ENCODE measurements at places on chromosomes 3 and 15.

DNA sequence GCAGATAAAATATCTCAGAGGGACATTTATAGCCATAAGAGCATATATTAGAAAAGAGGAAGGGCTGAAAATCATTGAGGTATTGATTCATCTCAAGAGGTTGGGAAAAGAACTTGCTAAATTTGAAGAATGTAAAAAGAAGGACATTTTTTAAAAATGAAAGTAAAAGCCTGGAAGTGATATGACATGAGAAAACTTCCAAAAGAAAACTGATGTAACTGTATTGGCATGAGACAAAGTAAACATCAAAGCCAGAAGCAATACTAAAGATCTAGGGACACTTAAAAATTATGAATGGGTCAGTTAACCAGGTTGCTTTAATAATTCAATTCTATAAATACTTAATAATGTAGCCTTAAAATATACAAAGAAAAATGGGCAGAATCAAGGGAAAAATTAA lies 31.9 kb downstream of the CEP63 start:
- peak; percentile 47 for DNase-seq

- DNase-seq, result peak; percentile 67
Measured at GRCh38 chr3:30199096-30199759, 407.2 kb upstream of the TGFBR2 start.

GRCh38 chr3:136932978-136933772 lies 24.6 kb upstream of the IL20RB start:
- no peak for DNase-seq

- DNase-seq, result no peak
Measured at GRCh38 chr15:28942046-28942445, 56.3 kb downstream of the APBA2 start.

- no peak for DNase-seq
Measured at GRCh38 chr3:52422669-52423068, 22.2 kb downstream of the SEMA3G start.

GRCh38 chr3:151178208-151178845 lies 24.7 kb downstream of the GPR171 start:
- DNase-seq, result no peak

DNA sequence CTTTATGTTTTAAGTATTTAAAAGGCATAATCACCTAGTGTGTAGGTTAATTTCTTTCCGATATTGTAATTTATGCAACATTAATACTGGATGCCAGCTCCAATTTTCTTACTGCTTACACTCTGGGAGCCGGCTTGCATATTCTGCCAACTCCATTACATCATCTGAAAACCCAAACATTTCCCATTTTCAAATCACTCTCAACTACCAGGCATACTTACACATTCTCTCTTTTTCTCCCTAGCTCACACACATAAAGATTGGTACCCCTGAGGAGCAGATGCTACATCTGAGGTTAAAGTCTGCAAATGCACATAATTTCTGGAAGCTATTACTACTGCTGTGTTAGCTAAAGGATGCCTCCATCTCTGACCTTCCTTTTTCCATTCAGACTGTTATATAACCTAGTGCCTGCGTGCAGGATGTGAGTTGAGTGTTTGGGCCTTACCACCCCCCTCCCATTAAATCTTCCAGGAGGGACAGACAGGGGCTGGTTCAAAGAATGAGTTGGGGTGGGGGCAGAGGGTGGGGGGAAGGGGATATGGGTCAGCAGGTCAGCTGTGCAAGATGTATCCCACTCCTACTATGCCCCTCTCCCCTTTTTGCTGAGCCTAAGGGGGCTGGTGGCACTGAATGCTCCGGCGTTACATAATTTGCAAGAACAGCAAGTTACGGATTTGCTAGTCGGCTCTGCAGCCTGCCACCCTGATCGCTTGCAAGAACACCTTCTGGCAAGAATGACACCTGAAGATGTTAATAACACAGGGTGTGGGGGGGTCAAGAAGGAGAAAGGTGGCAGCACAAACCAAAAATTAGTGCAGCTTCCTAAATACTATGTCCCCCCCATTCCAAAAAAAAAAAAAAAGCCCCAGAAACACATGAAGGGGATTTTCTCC lies 2.5 kb downstream of the RORA start:
- no peak for DNase-seq

GRCh38 chr3:112121577-112122547 lies 11.2 kb downstream of the GCSAM start:
- no peak for DNase-seq

DNA sequence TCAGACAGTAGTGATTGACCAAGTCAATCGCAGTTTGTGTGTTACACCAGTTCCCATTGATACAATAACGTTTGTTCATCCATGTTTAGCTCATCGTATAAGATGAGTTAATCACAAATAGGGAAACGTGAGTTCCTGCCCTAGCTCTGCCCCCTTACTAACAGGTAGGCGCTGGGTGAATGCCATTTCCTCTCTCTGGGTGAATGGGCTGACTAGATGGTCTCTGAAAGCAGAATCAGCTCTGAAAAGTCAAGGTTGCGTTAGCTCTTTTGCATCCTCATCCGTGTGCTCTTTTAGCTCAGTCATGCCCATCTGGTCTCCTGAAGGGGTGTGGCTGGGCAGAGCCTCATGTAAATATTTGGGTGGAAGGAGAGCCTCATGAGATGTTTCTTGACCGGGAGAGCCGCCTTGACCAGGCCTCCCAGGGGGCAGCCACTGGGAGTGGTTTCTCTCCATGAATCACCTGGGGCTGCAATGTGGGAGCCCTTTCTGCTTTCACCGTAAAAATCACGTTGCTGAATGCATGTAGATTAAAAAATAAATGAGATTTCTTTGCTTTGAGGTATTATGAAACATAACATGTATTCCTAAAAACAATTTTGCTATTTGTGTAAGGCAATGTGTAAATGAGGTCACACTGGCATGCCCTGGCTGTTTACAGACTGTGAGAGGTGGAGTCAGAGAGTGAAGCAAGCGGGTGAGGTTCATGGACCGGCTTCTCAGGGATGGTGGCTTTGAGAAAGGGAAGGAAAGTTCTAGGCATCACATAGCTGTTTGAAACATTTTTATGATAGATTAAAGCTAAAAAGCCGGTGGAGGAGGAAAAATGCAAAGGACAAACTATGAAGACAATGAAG lies 108.4 kb upstream of the RASGRP1 start:
- DNase-seq, result no peak

DNA sequence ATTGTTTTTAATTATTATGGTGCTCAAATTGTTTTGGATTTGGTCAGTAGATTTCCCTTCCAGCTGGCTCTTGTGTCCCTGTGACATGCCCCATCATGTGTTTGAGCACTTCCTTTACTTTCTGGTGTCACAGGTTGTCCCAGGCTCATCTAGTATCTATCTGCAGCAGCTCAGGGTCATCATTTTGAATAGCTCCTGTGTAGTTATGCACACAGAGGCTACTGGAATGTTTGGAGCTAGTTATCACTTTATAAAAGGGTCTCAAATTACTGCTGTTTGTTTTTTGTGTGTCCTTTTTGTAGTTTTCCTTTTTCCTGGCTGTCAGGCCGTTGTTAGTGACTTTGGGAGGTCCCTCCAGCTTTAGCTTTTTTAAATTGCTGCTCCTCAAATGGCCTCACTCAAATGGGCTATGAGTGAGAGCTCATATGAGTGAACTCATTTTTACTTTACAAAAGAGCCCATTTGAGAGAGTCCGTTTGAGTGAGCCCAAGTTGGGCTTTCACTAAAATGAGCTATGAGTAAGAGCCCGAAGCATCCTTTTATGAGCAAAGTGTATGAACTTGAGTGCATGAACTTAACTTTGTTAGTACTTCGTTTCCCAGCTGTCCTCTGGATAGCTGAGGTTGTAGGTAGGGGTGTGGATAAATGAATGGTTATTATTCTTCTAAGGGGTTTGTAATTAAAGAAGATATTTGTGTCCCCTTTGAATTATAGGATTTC lies 43.8 kb downstream of the SQOR start:
- no peak for DNase-seq

DNA sequence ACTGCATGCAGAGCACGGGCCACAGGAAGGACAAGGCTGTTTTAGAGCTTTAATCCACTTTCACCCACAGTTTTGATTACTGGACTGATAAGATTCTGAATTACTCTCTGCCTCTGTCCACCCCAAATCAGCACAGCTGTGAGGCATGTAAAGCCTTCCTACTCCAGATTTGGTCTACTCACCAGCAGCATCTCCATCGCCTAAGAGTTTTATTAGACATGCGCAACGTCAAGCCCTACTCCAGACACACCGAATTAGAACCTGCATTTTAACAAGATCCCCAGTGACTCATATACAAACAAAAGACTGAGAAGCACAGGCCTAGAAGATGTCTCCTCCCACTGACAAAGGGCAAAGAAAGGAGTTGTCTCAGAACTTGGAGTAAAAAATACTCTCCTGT lies 221.2 kb downstream of the TUSC7 start:
- DNase-seq, result peak; percentile 31

DNA sequence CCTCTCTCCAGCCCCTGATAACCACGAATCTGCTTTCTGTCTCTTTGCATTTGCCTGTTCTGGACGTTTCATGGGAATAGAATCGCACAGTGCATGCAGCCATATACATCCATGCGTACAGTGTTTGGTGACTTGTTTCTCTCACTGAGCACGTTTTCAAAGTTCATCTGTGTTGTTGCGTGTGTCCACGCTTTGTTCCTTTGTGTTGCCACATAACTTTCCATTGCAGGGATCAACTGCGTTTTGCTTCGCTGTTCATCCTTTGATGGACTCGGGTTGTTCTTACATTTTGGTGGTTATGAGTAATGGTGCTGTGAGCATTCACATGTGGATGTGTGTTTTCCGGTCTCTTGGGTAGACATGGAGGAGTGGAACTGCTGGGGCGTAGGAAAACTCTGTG lies 56.4 kb upstream of the TAMM41 start:
- no peak for DNase-seq

DNA sequence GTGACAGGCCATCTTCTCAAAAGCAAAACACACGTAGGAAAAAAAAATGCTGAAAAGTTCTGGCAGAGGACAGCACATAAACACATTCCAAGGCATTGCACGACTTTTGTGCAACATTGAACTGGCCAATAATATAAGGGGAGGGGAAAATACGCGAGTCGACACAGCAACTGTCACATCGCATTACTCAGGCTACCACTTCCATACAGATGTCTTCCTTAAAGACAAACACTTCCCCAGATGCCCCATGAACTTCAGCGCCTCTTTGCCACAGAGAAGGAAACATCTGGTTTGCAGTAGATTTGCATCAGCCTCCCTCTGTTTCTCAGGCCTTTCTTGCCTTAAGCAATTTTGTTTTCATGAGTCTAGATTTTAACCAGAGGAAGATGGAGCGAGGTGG lies 144.4 kb upstream of the IGF1R start:
- no peak for DNase-seq

- no peak for DNase-seq
Measured at GRCh38 chr3:37800022-37800551, 61.6 kb upstream of the CTDSPL start.

DNA sequence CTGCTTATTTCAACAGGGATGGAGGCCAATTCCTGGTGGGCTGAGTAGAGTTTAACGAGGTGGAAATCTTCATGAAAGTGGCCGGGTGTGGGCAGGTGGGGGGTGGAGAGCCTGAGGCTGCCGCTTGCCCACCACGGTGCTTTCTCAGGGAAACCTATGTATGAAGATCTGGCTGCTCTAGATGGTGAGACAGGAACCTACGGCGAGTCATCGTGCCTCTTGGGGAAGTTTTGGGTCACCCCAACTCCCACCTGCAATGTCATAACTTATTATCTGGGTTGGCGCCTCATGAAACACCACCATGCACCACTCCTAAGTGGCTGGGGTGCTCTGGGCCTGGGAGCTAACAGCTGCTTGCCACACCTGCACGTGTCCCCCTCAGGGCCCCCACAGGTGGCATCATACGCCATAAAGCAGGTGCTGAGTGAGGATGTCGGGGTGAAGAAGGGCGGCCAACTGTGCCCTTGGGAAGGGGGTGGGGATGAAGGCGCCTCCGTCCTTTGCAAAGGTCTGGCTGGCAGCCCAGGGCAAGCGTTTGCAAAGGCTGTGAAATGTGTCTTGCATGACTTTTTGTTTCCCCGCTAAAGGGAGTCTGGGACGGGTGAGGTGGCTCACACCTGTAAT lies 27.9 kb upstream of the SNRPA1 start:
- DNase-seq, result no peak

DNA sequence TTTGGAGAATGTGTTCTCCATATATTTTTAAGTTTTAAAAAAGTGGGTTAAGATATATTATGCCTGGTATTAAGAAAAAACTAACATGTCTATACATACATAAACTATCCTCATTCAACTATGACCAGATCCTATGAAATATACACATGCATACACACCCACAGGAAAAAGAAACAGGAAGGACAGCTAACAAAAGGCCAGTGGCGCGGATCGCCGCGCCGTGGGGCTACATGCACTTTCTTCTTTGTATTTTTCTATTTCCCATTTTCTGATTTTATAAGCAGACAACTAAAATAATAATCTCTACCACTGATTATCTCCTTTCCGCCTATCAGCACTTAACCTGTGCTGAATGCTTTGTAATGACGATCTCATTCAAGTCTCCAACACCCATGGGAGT lies 160.1 kb downstream of the OR4M2 start:
- no peak for DNase-seq

GRCh38 chr15:94844198-94844537 lies 612.8 kb downstream of the MCTP2 start:
- DNase-seq, result no peak

DNA sequence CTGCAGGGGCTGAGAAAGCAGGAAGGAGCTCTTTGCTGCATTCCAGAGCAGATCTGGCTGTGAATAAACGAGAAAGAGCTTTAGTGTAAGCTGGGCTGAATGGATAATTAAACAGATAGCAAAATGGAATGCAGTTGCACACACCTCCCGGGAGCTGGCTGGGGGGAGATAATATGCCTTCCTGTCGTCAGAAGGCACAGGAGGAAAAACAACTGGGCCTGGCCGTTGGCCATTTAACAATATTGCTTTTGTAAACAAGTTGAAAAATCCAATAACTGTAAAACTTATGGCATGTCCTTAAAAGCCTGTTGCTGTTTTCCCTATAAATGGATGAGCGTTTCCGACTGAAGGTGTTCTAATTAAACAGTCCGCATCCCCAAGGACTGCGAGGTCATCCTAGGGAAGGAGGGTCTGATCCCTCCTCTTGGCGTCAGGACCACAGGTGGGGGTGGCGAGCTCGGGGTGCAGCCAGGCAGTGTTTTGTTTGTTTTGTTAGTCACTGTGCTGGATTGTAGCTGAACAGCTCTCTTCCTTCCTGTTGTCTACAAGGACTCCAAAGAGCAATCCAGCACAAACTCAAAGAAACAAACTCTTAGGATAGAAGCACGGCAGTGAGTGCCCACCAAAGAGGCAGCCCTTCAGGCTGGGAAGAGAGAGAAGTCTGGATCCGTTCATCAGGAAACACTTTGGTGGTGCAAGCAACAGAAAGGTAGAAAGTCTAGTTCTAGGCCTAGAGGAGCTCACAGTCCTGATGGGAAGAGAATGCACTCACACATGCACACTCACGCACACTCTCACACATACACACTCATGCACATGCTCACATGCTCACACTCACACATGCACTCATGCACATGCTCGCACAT lies 133.4 kb upstream of the SMAD3 start:
- peak; percentile 79 for DNase-seq

GRCh38 chr15:78147566-78147965 lies 1.6 kb upstream of the IDH3A start:
- DNase-seq, result no peak

GRCh38 chr3:185813691-185814215 lies 11.1 kb downstream of the IGF2BP2 start:
- peak; percentile 92 for DNase-seq

Measured in ELR (cell line).